CD4-positive, alpha-beta T cell treated with Interleukin-10 for 1 hour (primary cell): ENCODE measurements at places on chromosomes 11 and 22.
A peak's percentile ranks its signal among the peaks of the same experiment; 100 is the strongest.

- no peak for DNase-seq
These were observed 388.4 kb downstream of the SHANK2 start for GRCh38 chr11:70863993-70864392.

DNA sequence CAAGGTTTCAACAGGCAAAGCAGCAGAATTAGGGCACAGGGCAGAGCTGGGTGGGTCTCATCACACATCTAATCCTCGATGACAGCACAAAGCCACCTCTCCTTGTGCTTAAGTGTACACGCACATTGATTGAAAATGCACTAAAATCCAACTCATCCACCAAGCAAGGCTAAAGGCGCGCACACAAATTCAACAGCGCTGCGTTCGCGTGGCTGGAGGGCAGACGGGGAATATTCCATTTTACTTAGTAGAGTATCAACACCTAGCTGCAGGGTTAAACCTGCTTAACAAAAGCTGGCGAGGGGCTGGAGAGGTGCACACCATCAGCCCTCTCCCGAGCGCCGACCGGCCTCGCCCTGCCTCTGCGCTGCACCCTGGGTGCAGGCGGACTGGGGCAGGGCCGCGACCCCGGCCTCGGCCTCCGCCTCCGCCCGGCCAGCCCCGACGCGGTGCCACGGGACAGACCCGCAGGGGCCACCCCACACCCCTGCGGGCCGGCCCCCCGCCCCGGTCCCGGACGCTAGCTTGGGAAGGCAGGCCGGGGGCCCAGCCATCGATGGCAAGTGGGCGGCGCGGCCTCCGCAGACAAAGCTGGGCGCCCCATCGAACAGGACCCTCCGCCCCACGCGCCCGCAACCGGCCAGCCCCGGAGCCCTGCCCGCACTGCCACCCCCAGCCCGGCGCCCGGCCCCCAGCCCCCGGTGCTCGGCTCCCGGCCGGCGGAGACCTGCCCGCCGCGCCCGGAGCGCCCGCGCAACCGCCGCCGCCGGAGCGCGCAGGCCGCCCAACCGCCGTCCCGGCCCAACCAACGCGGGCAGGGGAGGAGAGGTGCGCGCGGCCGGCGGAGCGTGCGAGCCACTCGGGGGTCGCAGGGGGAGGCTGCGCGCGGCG is 929 bp downstream of the PRDM10 start:
- peak; percentile 21 for DNase-seq

- no peak for DNase-seq
These were observed 76.1 kb downstream of the RPL27A start for GRCh38 chr11:8758619-8759169.

- DNase-seq = peak; percentile 65
These were observed 44.5 kb downstream of the ZNF280B start for GRCh38 chr22:22463855-22464540.

- DNase-seq = no peak
These were observed 3.0 kb downstream of the PACSIN3 start for GRCh38 chr11:47183031-47183856.

GRCh38 chr11:66646828-66647227 is 8.3 kb downstream of the RBM4 start:
- DNase-seq = no peak

DNA sequence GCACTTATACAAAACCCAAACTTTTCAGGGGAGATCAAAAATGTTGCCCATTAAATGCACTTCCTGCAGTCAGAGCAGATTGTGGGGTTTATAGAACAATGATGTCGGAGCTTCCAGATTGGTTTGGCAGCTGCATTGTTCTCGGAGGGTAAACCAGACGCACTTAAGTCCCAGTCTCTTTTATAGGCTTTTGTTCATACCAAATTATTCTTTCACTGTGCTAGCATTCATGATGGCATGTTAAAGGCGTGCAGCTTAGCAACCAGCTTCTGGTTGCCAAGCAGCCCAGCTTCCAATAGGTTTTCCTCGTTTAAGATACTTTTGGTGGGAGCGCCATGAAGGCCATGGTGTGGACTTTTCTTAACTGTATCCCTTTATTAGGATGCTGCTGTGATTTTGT is 40.9 kb downstream of the ZC3H12C start:
- no peak for DNase-seq

GRCh38 chr11:5553343-5553742 is 5.0 kb upstream of the OR52H1 start:
- DNase-seq = no peak

DNA sequence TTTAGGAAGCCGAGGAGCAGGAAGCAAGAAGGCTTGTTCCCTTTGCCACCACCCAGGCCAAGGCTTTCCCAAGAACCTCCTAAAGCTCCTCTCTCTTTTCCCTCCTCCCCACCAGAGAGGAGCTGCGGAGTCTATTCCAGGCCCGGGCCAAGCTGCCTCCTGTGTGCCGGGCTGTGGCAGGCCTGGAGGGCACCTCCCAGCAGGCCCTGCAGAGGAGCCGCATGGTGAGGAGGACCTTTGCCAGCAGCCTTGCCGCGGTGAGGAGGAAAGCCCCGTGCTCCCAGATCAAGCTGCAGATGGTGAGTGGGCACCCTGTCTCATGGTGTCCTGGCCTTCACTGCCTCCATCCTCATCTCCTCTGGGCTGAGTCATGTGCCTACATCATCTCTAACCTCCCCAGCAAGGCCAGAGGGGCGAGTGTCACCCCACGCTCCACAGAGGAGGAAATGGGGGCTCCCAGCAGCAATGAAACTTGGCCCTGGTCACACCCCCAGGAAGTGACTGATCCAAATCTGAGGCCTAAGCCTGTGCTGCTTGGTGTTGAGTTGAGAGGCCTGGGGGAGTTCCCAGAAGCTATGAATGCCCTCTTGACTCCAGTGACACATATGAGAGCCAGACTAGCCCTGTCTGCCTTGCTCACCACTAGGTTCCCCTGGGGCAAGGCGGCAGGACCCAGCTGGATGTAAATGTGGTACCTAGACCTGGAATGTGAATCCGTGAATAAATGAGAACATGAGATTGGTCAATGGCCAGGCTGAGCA is 104.2 kb downstream of the MYO18B start:
- no peak for DNase-seq

- no peak for DNase-seq
These were observed 24.5 kb downstream of the RPUSD4 start for GRCh38 chr11:126186708-126187529.

DNA sequence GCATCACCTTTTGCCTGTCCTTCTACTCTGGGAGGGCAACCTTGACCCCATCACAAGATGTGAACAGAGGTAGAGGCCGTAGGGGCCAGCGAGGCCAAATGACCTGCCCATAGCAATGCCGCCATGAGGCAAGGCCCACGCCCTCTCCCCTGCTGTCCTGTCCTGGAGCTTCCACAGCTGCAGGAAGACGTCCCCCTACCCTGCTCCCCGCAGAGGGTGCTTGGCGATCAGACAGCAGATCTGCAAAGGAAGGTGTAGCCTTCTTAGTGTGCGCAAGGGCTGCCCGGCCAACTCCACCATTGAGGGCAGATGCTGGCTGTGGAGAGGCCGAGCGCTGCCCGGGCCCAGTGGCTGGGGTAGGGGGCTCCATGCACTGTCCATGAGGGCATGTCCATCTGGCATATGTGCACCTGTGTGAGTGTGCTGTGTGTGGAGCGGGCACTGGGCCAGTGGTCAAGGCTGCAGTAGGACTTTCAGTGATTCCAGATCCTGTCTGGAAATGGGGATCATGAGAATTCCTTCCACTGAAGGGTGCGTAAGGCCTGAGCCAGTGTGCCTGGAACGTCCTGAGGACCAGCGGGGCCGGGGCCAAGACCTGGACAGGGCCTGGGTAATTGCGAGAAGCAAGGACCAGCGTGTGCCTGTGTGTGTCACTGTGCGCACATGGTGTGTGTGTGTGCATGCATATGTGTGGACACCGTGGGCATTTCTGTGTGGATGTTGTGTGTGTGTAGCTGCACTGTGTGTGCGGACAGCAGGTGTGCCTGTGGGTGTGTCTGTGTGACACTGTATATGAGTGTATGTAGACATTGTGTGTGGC is 11.0 kb downstream of the TRPM5 start:
- DNase-seq = no peak

GRCh38 chr11:119793335-119793984 is 64.5 kb upstream of the NECTIN1 start:
- DNase-seq = no peak

DNA sequence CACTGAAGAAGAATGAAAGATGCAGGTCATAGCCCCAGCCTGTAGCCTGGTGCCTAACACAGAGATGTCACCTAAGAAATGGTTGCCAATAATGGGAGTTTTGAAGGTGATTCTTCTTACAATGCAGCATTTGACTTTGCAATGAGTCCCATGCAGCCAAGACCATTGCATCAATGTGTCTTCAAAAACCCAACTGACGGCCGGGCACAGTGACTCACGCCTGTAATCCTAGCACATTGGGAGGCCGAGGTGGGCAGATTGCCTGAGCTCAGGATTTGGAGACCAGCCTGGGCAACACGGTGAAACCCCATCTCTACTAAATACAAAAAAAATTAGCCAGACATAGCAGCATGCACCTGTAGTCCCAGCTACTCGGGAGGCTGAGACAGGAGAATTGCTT is 89.3 kb upstream of the ASPHD2 start:
- DNase-seq = no peak

GRCh38 chr11:2540223-2540991 is 95.6 kb downstream of the KCNQ1 start:
- no peak for DNase-seq

- no peak for DNase-seq
These were observed 6.3 kb downstream of the CRY2 start for GRCh38 chr11:45853332-45854219.

- no peak for DNase-seq
These were observed 732.3 kb downstream of the BRD1 start for GRCh38 chr22:49095366-49095765.

DNA sequence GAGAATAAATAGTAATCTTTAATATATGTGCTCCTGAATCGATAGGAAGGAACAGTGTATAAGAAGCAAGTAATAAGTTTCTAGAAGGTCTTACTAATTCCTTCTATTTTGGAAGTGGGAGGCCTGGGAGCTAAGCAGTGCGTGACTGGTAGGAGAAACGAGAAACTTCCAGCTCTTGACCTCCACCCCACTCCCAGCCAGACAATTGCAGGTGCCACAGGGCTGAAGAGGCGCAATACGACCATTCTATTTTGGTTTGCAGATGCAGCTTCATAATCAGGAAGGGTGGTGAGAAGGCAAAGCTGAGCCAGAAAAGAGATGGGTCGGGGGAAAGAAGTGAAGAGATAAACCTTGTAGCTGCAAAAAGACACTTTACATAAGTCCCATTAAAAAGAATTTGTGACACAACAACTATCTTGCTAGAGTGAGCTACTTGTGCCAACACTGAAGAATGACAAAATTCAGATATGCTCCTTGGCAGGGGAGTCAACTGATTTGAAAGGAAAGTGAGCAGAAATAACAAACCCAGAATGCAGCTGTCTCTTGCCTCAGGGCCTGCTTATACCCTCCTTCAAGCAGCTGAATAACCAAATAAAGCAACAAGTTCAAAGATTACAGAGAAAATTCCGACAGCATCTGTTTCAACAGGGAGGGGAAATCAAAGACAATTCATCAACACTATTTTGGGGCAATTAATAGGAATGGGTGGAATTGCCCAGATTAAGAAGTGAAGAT is 35.1 kb downstream of the GRIA4 start:
- no peak for DNase-seq

DNA sequence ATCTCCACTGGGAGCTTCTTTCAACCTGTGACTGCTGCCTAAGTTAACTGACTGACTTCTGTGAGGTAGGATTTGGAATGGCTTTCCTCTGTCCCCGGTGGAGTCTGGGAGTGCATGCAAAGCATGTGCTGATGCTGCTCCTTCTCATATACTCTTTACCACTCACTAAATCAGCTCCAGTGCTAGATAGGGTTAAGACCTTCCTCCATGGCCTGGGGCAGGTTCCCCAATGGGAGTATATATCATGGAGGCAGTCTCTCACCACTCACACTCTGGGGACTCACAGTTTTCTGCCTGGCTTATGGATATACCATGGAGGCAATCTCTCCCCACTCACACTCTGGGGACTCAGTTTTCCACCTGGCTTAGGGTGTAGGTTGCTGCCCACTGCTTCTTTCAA is 10.1 kb upstream of the FANCF start:
- DNase-seq = no peak

GRCh38 chr22:43377896-43378704 is 33.7 kb upstream of the MPPED1 start:
- DNase-seq = no peak

- no peak for DNase-seq
These were observed 15.2 kb upstream of the EHF start for GRCh38 chr11:34605481-34606325.

DNA sequence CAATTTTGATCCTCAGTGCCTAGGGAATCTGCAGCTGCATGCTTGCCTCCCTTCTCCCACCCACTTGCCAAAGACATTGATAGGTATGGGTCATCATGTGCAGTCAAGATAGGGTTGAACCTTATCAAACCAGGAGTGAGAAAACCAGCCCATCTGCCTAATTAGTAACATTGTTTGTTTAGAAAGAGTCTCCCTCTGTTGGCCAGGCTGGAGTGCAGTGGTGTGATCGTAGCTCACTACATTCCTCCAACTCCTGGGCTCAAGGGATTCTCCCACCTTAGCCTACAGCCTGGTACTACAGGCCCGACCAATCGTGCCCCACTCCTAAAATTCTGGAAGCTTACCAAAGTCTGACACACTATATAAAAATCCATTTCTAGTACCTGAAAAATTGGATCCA is 4.6 kb downstream of the C11orf71 start:
- no peak for DNase-seq

GRCh38 chr22:20946080-20946986 is 20.7 kb upstream of the AIFM3 start:
- DNase-seq = no peak

DNA sequence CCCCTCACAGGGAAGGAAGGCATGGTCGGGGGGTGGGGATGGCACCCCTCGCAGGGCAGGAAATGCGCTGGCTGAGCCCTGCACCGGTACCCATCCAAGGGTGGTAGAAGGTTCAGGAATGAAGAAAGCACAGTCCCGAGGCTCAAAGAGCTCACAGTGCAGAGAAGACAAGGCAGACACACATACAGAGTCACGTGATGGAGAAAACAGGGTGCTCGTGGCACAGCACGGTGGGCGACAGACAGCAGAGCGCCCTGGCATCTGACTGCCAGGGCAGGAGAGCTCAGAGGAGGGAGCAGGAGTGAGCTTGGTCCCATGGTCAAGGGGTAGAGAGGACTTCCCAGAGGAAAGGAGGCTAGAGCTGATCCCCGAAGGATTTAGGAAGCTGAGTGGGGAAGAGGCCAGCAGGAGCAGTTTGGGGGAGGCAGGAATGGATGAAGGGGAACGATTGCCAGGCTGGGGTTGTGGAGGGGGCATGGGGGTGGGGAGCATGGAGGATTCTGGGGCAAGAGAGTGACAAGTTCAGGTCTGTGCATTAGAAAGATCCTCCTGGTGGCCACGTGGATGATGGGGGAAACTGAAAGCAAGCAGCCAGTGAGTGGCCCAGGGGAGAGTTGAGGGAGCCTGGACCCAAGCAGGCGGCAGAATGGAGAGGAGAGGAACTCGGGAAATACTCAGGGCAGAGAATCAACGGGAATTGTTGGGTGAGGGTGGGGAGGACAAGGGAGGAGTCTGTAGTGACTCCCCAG is 43.9 kb downstream of the PDE2A start:
- DNase-seq = no peak

GRCh38 chr22:41324821-41325528 is 23.6 kb downstream of the ZC3H7B start:
- no peak for DNase-seq

GRCh38 chr22:49966041-49966773 is 5.6 kb downstream of the PIM3 start:
- DNase-seq = peak; percentile 32
